ENCODE measurements at places on chromosomes 1 and 21.

- no peak for DNase-seq
Observed at GRCh38 chr21:37341254-37341960, 25.2 kb upstream of the DYRK1A start.

DNA sequence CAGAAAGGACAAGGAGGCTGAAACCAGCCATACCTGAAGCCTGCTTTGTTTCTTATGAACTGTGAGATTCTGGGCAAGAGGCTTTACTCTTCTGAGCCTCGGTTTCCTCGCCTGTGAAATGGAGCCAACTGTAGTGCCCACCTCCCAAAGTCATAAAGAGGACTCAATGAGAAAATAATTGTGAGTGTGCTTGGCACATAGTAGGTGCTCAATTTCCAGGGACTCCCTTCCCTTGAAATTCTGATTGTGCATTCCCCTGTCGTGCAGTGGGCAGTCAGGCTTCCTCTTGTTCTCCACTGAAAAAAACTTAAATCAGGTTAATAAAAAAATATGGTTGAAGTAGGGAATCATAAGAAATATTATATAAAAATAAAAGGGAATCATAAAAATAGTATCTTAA lies 37.5 kb upstream of the RUNX3 start:
- no peak for DNase-seq

DNA sequence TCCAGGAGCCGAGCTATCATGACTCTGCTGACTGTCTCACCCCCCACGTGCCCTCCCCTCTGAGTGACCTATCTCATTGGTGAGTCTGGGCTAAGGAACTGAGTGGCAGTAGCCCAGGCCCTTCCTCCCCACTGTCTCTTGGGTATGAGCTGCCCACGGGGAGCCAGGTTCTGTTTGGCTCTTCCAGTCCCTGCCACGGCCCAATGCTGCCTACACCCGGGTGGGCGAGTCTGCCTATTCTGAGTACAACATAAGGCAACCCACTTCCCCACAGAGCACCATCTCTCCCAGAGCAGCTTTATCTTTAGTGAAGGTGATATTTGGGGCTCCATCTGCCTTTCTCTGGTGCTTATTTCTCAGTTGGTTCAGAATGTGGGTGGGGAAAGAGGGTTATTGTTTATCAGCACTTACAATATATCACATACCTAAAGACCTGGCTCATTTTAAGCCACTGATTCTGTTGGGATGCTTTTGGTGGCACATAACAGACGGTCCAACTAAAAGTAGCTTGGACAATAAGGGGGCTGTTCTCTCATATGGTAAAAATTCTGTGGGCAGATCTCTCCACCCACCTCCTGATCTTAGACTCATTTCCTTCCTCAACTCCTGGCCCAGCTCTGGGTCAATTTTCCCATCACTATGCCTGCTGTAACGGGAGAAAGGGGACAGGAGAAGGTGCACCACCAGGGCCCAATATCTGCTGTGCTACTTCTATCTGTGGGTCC lies 27.7 kb upstream of the VWA5B1 start:
- no peak for DNase-seq

DNA sequence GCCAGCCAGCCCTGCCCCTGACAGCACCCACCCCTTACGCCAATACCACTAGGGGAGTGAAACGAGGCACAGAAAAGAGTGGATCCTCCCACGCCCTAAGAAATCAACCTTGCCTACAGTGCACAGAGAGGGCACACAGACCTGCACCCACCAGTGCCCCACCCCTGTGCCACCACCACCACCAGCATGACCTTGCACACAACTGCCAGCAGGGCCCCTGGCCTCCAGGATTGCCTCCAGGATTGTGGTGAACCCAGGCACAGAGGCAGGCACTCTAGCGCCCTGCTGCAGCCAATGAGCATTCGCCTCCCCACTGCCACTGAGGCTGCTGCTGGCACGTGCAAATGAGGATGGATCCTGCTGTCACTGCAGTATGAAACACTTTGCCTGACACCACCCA lies 23.5 kb upstream of the SGIP1 start:
- no peak for DNase-seq

DNA sequence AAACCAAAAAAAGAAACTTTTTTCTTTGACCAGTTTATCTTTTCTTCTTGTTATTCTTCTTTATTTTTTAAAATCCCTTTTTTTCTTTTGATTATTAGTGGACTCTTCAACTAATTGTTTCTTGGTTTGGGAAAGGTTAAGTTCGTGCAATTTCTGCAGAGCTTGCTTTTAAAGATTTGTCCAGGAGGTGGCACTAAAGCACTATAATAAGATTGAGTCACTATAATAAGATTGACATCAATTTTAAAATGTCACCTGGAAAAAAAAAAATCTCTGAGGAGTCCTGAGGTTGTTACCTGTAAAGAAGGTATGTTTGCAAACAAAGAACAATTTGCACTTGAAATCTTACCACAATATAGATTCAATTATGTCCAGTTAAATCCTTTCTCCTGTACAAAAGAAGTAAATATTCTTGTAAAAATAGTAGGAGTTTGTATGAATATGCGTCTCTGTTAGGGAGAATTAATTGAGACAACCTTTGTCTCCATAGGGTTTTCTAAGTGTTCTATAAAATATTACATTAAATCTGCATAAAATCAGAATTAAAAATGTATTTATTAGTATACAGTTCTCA lies 166.7 kb downstream of the ADGRL4 start:
- peak; percentile 17 for DNase-seq

- no peak for DNase-seq
Observed at GRCh38 chr1:31478167-31478566, 65.2 kb downstream of the SERINC2 start.

- DNase-seq = no peak
Observed at GRCh38 chr1:119891386-119891785, 4.9 kb downstream of the ADAM30 start.

DNA sequence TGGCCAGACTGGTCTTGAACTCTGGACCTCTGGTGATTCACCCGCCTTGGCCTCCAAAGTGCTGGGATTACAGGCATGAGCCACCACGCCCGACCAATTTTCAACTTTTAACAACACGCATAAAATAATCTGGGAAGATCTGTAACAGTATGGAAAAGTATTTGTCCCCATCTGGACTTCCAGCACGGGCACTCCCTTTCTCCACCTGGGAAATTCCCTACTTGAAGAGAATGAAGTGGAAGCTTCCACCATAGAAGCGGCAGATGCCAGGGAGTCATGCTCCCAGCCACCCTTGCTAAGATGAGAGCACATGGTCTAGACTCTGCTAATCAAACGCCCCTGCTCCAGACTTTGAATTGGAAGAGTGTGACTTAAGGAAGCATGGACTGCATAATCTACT lies 9.0 kb upstream of the GPR137B start:
- no peak for DNase-seq

DNA sequence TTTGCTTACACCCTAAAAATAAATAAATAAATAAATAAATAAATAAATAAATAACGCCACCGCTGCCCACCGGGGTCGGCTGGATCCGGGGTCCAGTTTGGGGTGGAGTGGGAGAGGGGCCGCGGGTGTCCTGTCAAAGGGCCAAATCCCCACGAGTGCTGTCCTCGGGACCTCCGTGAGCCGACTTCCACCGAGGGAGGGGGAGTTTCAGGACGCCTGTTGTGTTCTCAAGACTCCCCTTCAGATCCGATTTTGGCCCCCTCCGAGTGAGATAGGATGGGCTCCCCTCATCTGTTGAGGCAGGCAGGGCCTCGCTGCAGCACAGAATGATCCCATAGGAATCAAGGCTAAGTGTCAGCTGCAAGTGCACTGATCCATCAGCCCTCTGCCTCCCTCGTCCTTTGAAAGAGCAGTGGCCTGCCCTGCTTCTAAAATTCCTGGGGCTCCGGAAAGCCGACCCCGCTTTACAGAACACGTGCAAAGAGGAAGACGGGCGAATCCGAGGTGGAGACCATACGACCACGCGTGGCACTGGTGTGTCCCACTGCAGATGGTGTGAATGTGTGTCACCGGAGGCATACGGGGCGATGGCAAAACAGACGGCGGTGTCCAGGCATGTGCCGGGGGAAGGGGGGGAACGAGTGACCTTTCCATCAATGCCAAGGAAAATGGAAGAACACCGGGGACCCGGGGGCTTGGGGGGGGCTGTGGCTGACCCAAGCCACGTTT lies 3880.5 kb downstream of the SRGAP2C start:
- DNase-seq = no peak

DNA sequence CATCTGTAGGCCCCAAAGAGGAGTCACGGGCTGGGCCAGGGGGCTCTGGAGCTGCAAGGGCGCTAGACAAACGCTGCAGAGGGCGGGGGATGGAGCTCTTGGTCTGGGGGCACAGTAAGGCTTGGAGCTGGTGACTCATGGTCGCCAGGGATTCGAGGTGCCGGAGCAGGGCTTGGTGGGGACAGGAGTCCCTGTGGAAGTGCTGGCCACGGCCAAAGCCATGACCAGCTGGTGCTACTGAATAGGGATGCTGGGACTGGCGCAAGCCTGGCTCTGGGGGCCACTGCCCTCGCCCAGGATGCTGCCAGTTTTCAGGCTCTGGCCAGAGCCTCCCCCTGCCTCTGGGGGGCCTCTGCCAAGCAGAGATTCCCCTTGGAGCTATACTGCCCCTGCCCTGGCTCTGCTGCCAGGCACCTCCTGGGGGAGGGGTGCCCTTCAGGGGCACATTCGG lies 25.2 kb downstream of the SPOCD1 start:
- no peak for DNase-seq

GRCh38 chr1:227070638-227071285 lies 130.7 kb downstream of the COQ8A start:
- no peak for DNase-seq

DNA sequence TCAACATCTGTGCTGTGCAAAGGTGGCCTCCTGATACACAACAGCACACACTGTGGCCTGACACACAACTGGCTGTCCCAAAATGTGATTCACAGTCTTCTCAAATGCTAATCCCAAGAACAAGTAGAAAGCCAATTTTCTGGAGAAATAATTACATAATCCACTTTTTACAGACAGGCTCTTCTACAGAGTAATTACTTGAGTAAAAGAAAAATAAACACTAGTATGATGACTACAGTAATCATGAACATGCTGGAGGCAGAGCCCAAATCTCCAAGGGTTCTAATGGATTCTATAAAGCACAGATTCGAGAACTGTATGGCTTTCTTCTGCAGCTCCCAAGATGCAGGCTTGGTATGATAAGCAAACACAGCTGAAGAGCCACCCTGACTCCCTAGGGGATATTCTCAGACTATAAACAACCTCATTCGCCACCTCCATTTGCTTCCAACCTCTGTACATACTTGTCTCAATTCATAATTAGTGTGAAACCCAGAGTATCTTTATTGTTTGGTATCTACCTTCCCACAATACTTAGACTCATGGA lies 81.9 kb downstream of the SIPA1L2 start:
- peak; percentile 23 for DNase-seq

DNA sequence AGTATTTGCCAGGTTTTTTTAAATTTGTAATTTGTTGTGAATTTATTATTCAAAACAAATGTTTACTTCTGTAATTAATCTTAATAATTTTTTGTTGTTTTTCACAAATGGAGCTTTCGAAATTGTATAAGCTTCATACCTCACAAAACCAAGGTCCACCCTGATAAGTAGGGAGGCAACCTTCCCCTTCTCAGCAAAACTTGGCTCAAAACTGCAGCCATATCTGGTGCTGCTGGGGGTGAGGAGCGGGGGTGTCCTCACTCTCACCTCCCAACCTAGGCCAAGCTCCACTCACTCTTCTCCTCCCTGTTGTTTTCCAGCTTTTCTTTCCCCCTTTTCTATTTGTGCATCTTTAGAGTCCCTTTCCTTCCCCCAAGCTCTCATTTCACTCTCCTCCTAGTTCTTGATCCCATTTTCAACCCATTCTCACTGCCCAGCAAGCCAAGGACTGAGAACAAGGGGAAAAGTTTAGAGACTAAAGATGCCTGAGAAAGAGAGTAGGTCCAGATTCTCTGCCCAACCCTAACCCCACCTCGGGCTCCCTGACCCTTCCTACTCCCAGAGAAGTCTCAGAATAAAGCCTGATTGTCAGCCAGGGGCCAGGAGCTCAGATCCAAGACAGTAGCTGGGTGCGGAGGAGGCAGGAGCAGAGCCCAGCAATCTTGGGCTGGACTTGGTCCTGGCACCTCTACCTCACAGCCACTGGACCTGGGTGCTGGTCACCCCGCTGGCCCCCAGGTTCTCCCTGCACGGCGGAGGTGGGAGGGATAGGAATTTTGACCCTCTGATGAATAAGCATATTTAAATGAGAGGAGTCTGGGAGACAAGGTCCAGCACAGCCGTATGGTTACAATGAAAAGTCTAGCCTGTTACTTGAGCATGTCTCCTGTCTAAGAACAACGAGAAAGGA lies 8.3 kb upstream of the CFAP45 start:
- DNase-seq = no peak

- no peak for DNase-seq
Observed at GRCh38 chr1:13864760-13865159, 164.8 kb downstream of the PRDM2 start.

GRCh38 chr1:111990878-111991718 lies 1.6 kb upstream of the KCND3 start:
- DNase-seq = peak; percentile 94

All from NCI-H526 treated with DMSO at 0.1 percent for 48 hours (cell line).